ENCODE measurements at places on chromosomes 4 and X.

DNA sequence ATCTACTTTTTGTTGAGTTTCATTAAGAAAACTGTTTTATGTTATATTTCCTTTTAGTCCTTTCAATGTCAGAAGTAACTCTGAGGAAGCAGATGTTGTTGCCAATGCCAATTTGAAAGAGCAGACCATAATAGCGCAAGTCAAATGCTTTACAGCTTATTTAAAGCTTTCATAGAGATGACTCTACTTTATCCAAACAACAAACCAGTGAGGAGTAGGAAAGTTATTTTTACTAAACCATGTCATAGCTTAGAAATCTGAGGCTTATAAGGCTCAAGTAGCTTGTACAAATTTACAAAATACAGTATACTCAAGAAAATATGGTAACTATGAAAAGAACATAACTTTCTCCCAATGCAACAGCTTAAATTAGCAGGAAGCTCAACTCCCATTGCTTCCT, 40.1 kb upstream of the SPOCK3 start:
- DNase-seq, result peak; percentile 6

GRCh38 chr4:98406819-98407218, 145.6 kb downstream of the RAP1GDS1 start:
- DNase-seq, result no peak

- no peak for DNase-seq
Measured at GRCh38 chr4:2284934-2285612, 23.2 kb upstream of the MXD4 start.

DNA sequence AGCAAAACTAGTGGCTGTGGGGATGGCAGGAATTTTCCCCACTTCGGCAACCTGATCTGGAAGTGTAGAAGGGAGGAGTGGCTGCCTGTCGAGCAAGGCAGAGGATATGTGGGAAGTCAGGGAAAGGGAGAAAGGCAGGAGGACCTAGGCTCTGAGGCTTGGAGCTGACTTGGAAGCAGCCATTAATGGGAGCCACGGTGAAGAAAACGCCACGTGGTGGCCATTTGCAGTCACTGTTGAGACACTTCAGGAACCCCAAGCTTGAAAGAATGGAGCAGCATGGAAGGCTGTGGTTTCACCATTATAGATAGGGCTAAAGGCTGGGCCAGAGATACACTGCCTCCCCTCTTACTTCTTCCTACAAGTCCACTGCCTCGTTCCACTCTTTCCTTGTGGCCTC, 41.8 kb upstream of the MAML3 start:
- no peak for DNase-seq

- no peak for DNase-seq
Measured at GRCh38 chr4:111761531-111761930, 383.7 kb upstream of the FAM241A start.

DNA sequence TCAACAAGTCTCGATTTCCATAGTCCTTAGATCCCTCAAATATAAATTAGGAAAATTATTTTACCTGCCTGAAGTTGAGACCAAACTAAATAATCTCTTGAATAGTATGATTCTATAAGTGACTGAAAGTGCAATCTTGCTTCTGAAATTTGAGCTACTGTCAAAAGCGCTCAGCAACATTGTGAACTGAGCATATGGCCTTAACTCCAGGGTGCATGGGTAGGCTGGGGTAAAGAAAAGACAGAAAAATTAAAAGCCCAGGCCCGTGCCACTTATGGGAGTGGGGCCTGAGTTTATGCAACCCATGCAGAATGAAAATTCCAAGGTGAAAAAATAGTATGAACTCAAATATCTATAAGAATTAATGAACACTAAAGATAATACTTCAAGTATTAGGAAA, 9.8 kb downstream of the PGRMC2 start:
- DNase-seq, result no peak

DNA sequence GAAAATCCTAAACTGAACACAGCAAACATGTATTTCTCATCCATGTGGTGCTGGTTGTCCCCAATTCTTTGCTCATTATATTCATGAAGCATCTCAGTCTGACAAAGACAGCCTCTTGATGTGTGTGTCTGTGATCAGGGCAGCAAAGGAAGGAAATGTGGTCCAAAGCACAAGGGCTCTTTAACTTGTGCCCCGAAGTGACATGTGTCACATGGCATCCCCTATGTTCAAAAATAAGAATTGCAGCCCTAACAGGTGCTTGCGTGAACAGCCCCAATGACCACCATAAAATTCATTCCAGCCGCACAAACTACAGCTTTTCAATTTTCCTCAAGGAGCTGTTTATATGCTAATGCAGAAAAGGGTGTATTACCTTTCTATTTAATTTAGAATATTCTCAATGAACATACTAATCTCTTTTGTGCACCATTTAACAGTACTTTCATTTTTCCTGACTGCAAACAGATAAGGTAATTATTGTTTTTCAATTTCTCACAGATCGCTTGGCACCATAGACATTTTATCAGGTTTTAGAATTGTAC, 231.9 kb upstream of the CTSO start:
- no peak for DNase-seq

- no peak for DNase-seq
Measured at GRCh38 chrX:48829016-48829735, 2.9 kb downstream of the ERAS start.

DNA sequence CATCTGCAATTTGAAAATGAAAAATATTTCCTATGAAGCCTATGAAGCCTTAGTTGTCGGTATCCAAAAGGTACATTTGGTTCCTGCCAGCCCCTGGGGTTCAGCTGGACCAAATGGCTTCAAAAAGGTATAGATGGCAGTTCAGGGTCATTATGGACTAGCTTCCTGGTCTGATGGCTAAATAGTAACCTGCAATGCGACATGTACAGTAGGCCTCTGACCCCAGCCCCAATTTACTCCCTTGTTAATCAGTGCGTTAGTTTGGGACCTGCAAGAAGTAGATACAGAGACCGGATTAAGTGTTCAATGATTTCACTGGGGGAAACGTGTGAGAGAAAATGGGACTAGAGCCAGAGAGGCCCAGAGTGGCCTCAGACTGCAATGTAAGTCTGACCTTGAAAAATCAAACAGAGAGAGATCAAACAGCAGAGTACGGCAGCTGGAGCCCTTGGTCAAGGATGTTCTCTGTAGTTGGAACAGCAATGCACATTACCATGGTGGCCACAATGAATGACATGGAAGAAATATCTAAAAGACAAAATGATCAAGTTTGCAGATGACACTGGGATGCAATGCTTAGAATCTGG, 115.0 kb upstream of the MBNL3 start:
- no peak for DNase-seq

GRCh38 chr4:82899374-82900065, 1.0 kb upstream of the THAP9 start:
- DNase-seq, result no peak

DNA sequence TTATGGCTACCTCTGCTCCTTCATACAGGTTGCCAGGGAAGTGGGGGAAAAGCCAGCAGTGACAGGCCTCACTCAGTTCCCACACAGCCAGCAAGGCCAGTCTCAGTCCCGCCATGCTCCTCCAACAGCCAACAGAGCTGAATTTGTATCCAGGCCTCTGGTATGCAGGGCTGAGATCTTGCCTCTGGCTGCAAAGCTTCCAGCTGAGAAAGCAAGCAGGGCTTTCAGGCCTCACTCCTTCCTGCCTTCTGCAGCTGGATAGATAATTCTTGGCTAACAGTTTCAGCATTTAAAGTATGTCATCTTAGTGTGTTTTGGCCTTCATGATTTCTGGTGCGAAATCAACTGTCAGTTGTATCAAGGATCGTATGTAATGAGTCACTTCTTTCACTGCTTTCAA, 103.6 kb downstream of the GNL3L start:
- DNase-seq, result no peak
